CD4-positive, alpha-beta T cell treated with Interleukin-1 beta for 1 hour (primary cell): ENCODE measurements at places on chromosomes 5 and 9.

DNA sequence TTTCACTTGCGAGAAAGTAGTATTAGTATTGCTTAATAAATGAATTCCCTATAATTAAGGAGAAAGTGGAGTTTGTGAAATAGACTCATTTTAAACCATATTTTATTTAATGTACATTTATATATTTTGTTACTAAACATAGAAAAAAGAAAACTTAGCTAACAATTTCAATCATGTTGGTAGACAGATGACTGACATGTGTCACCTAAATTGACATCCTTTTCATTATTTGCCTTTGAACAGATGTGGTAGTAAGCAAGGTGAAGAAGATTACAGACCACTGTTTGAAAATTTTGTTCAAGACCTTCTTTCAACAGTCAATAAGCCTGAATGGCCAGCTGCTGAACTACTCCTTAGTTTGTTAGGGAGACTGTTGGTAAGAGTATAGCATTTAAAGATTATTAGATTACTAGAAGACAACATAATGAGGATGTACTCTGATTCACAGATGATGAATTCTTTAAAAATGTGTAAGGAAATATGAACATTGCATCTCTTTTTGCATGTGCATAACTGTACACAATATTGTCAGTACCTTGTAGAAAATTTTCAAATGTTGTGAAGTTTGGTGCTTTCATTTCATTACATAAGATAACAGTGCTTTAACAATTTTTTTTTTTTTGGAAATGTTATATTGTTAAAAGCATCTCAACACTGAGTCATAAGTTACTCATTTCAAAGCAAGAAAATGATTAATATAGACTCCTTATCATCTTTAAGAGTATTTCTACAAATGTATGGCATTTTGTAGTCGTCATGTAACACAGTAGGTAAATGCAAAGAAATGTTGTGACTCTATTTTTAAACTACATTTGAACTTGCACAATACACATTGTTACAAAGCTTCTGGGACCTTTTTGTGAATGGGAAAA is 139.5 kb downstream of the NIPBL start:
- DNase-seq = no peak

- DNase-seq = no peak
These were observed 787.3 kb downstream of the KCTD16 start for GRCh38 chr5:144958002-144958401.

- no peak for DNase-seq
These were observed 2.6 kb downstream of the NR5A1 start for GRCh38 chr9:124504530-124505005.

DNA sequence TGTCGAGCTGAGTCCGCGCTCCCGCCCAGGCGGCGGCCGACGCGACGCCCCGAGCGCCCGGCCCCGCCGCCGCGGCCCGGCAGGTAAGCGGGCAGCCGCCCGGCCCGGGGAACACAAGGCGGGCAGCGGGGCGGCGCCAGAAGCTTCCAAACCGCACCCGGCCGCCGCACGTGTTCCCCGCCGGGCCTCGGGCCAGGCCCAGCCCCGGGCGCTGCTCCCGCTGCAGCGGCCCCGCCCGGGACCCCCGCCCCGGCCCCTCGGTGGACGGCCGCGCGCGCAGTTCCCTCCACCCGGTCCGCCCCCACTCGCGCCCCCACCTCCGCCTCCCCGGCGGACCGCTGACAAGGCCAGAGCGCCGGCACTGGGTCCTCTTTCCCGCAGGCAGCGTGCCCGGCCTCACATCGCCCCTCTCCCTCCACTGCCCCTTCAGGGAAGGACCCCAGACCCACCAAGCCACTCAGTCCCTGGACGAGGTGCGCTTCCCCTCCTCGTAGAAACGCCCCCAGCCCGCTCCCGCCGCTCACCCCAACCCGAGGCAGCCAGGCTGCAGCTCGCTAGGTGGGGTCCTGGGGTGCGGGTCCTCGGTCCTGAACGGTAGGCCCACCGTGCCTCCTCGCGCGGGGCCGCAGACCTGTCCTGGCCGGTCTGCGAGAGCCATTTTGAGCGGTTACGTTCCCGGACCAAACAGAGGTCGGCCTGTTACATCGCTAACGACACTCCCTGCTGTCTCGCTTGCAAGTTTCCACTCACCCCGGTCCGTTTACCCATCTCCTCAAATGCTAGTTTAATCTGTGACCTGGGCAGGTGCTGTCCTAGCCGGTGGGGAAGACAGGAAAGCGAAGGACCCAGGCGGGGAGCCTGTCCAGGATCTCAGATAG is 475 bp downstream of the WDR5 start:
- DNase-seq = no peak

GRCh38 chr5:108523360-108523759 is 141.5 kb upstream of the FBXL17 start:
- no peak for DNase-seq
